CD4-positive, alpha-beta T cell treated with Interleukin-12 subunit alpha and Interleukin-12 subunit beta, for 1 hour (primary cell): ENCODE measurements at places on chromosomes 6 and 20.
A peak's percentile ranks its signal among the peaks of the same experiment; 100 is the strongest.

- no peak for DNase-seq
Measured at GRCh38 chr20:9458138-9458796, 56.1 kb upstream of the LAMP5 start.

- DNase-seq = no peak
Measured at GRCh38 chr20:5297280-5298004, 19.3 kb downstream of the PROKR2 start.

DNA sequence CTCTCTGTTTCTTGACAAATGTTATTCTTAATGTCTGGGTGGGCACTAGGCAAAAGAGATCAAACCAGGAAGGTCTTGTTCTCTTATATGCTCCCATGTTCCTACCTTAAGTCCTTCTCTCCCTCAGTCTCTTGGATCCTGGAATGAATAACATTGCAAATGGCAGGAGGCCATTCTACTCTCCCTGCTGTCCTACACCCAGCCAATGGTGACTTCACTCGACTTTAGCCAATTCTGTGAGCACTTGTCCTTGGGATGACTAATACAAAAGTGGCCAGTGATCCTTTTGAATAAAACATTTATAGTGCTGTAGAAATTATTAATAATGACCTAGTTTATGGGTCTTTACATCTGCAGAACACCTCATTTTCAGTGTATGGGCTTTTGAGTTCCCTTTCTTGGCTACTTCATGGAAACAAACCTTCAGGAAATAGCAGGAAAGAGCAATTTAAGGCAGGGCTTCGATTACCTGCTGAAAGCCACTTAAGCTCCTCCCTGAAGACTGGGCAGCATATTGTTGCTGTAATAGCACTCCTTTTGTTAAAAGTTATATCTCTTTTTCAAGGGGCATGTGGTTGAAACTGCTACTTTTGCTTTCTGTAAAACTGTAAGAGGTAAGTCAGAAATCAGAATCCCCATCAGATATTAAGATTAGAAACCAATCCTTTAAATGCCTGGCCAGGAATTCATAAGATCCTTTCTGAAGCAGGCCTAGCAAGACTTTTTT is 10.5 kb downstream of the OTOR start:
- no peak for DNase-seq

- no peak for DNase-seq
Measured at GRCh38 chr6:161462148-161462547, 188.3 kb upstream of the AGPAT4 start.

DNA sequence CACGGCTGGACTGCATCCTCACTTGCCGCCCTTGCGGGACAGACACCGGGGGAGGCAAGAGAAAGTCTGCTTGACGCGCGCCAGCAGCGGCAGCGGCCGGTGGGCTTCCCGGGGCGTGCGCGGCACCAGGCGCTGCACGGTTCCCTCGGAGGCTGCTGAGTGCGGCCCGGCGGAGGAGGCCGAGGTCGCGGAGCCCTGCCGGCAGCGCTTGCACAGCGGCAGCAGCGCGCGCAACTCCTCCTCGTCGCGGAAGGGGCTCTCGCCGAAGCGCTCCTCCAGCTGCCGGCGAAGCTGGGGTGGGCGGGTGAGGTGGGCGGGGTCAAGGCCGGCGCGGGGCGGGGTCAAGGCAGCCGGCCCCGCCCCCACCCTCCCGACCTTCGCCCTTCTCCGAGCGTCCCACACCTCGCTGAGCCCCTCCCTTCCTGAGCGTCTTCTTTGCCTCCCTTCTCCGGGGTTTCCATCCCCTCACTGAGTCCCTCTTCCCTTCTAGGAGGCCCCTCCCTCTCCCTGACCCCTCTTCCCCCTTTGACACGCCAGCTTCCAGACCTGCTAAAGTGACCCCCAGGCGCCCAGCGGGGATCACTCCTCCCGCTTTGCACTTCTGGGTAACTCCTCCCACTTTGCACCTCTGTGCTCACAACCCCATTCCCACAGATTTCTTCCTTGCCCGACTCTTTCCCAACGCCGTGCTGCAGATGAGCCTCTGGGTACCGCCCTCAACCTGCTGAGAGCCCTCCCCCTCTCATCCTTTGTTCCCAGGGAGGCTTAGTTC is 8.8 kb downstream of the DUSP15 start:
- DNase-seq = peak; percentile 78

- DNase-seq = no peak
Measured at GRCh38 chr20:20663841-20664240, 48.6 kb downstream of the RALGAPA2 start.

DNA sequence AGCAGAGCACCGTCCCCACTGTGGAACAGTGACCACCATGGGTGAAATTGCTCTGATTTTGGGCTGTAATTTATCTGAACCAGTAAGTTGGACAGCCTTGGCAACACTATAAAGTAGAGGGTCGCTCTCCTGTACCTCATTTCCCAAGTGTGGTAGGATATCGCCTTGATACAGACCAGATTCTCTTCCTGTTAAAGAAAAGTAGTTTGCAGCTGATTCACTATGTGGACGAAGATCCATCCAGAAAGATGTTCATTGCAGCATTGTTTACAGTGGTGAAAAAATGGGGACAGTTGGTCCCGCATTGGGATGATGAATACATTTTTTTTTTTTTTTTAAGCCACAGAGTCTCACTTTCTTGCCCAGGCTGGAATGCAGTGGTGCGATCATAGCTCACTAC is 74.3 kb downstream of the SLX4IP start:
- DNase-seq = no peak

DNA sequence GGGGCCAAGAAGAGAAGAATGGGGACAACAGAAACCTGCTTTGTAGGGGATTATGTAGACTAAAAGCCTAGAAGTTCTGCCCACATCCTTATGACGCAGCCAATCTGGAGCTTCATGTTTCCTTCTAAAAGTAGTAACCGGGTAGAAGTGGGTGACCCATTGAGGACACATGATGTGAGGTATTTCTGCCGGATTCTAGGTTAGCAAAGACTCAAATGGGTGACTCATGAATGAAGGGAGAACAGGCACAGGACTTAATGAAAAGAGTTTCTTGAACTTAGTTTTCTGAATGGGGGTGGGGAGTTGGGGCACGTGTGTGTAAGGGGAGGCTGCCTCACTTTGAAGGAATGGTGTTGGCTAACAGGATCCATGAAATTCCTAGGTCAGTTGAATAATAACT is 68.8 kb downstream of the CDS2 start:
- DNase-seq = no peak

- DNase-seq = no peak
Measured at GRCh38 chr20:62308102-62308822, 5.5 kb downstream of the ADRM1 start.

GRCh38 chr6:35662999-35663398 is 25.7 kb downstream of the FKBP5 start:
- DNase-seq = no peak
